ENCODE measurements at places on chromosomes 4 and X.

GRCh38 chr4:10697086-10697485 lies 12.5 kb upstream of the CLNK start:
- DNase-seq = no peak

DNA sequence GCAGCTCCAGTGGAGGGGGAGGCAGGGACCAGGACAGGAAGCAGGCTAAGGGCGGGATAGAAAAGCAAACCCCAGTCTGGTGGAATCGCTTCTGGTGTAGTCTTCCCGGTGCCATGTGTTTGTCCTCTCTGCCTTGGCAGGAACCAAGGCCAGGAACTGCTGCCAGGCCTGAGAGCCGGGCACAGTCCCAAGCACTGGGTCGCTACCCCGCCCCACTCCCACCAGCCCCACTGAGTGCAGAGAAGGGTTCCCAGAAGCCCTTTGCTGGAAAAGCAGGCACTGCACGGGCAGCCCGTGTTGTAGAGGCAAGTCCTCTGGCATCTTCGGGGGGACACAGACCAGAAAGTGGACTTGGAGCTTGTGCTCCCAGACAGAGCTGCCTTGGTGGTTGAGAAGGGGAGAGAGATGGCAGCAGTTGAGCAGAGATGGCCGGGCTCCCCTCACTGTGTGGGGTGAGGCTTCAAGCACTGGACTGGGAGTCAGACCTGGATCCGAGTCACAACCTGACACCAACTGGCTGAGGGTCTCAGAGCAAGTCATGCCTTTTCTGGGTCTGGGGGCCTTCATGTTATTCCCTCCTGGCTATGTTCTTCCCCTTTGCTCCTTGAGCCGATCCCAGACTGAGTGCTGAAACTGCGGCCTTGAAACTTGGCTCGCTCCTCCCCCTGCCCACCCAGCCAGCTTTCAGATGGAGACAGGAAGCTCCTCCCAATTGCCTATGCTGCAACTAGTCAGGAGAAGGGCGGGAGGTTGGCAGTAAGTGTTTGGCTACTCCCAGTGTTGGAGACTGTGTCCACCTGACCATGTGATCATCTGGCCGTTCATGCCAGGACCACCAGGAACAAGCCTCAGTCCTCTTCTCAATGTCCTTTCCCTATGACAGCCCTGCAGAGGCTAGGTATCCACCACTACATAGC lies 59.7 kb upstream of the MTM1 start:
- DNase-seq = no peak

- peak; percentile 45 for DNase-seq
Measured at GRCh38 chr4:75490155-75490554, 24.0 kb downstream of the RCHY1 start.

DNA sequence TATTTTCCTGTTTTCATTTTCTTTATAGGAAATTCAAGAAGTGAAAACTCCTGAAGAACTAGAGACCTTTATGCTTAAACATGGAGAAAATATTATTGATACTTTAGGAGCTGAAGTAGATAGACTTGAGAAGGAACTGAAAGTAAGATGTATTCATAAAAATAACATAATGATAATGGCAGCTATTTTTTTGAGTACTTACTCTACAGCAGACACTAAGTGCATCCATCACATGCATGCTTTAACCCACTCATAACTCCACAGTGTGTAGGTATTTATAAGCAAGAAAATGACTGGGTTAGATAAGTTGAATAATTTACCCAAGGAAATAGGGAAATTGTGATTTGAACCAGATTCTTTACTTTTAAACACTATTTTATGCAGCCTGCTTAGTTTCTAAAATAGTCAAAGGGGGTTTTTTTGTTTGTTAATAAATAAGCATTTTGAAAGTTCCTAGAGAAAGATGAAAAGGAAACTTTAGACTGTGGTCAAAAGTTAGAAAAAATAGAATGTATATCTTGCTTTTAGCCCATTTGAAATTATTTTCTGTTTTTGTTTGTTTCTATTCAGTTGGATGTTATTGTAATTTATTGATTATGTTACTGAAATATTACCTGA lies 74.2 kb downstream of the BEND4 start:
- DNase-seq = no peak

DNA sequence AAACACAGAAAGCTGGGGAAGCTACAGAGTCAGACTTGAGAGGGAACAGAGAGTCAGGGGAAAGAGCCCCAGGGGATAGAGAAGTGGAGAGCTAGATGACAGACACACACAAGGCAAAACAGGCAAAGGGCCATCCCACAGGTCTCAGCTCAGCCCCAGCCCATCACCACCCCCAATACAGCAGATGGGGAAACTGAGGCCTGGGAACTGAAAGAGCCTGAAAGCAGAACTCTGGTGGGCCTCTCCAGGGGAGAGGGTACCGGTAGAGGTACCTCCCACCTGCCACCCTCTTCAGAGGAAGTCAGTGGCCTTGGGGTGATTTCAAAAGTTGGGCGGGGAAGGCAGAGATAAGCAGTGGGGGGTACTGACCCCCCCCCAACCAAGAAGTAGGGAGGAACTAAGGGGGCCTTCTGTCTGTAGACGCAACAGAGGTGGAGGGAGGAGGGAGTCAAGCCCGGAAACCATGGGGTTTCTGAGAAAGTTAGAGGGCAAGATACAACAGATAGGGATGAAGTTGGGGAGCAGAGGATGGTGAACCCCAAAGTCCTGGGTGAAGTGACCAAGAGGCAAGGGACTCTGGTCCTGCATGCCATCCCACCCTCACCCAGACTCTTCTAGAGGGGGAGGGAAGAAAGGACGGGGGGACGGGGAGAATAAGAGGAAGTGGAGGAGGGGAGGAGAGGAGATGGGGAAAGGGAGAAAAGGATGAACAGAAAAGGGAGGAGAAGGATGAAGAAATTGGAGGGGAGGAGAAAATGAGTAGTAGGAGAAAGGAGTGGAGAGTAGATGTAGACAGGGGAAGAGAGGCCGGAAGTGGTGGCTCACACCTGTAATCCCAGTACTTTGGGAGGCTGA lies 3.2 kb downstream of the GATA1 start:
- DNase-seq = no peak

Measured in EH (cell line).